ENCODE measurements at places on chromosomes 16 and 17.

DNA sequence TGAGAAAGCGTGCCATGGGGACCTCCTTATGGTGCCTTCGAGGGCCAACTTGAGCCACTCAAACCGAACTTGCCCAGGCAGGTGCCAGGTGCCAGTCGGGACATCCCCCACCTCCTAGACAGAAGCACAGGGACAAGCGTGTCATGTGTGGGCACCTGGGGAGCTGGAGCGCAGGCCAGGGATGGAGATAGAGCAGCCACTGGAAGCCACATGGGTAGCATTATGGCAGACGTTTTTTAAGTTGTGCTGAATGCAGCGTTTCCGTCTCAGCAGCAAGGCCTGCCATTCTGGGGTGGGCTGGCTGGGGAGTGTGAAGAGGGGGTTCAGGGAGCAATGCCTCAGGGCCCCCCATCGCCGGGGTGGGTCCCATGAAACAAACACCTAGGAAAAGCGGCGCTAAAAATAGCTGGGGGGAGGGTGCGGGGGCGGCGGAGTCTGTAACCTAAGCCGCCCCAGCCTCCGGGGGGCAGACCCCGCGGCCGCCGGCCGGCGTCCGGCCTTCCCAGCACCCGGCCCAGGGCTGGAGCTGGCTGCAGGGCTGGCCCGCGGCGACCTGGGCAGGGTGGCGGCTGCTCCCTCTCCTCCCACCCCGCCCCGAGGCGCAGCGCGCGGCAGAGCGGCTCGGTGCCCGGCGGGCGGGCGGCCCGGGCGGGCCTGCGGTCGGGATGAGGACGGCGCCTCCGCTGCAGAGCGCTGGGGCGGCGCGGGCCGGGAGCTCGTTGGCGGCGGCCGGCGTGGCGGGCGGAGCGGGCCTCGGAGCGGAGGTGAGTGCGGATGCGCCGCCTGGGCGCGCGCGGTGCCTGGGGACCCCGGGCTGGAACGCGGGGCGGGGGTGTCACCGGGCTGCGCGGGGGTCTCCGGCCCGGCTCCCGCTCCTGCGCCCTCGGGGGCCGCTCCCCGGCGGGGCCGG, at the start of gene ZNF469:
ZNF469 (plus strand) TSS at position 469 of the 910 bp plus-strand sequence. CDS start 44,512 bp downstream, outside the sequence.
- DNase-seq, result no peak

DNA sequence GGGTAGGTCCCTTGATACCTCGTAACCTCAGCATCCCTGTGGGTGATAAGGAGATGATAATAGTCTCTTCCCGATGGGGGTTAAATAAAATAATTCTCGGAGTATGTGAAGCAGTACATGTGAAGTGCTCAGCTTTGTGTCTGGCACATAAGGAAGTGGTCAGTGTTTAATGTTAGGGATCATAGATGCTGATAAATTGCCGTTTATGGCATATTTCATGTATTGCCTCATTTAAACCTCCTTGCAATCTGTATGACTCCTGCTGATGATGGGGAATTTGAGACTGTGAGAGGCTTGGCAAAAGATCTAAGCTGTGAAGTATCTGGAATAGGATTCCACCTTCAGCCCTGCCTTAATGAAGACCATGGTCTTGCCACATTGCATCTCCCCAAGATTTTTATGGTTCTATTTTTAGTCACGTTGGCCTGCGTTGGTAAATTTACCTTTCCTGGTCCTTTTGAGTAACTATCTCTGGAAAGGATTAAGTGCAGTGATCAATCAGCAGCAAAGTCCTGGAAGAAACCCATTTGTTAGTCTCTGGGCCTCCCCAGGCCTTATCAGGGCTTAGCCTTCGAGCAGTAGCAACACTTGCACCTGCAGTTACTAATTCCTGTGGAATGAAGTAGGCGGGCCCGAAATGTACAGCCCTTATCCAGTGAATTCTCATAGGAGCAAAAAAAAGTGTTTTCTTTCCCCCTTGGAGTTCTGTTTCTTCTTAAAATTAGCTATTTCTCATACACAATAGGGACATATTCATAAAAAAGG, 144.9 kb downstream of the WWOX start:
- no peak for DNase-seq

GRCh38 chr16:30874244-30874820, 19.5 kb downstream of the BCL7C start:
- DNase-seq, result no peak

DNA sequence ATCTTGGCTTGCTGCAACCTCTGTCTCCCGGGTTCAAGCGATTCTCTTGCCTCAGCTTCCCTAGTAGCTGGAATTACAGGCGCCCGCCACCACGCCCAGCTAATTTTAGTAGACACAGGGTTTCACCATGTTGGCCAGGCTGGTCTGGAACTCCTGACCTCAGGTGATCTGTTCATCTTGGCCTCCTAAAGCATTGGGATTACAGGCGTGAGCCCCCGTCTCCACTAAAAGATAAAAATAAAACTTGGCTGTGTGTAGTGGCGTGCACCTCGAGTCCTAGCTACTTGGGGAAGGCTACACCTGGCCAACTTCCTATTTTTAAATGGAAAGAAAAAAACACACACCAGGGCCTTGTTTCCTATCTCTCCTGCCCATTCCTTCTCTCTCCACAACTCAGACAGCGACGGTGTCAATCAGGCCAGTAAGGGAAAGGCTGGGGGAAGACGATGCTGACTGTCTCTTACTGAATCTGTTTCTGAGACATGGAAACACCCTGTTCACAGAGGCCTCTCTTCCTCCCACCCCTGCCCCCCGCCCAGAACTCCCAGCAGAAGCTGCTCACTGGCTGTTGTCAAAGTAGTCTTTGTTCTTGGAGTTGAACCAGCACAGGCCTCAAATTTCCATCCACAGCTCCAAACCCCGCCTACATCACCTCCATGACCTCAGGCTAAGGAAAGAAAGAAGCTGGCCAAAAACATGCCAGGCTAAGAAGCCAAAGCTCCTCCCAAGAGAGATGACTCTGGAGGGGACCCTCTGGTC, 96.6 kb downstream of the NXN start:
- DNase-seq, result no peak

GRCh38 chr16:1256874-1257322, 1.0 kb downstream of the TPSD1 start:
- DNase-seq, result no peak

- peak; percentile 82 for DNase-seq
These were observed 30.9 kb downstream of the IFT140 start for GRCh38 chr16:1580956-1581355.

GRCh38 chr16:47052666-47053640, 79.5 kb upstream of the DNAJA2 start:
- no peak for DNase-seq

- no peak for DNase-seq
These were observed 146.4 kb downstream of the SOCS1 start for GRCh38 chr16:11109566-11109965.

DNA sequence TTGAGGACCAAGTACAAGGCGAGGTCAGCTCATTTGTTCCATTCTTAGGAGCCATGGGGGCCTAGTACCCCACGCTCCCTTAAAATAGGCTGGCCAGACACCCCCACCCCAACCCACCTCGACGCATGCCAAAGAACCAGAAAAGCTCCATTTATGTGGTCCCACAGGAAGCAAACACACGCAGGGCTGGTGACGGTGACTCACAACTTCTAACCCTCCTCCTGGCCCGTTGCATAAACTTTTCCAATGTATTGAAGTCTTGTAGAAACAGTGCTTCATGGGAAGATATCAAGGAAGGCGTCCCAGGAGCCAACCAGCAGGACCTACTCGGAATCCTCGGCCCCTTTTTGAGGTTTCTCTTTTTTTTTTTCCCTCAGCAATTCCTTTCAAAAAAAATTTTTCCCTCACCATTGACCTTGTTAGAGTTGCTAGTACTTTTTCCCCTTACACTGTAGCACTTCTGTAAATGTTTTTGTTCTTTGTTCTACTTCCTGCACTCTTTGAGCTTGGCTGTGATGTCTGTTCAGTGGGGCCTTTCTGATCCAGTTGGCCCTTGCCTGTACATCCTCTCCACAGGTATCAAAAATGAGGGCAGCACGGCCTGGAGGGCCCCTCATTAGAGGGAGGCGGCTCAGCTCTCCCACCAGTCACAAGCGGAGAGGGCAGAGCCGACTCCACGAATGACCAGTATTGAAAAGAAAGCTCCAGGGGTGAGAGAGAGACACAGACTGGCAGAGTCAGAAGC, 208.3 kb downstream of the RGS9 start:
- no peak for DNase-seq

GRCh38 chr17:11511696-11512095, 86.6 kb upstream of the DNAH9 start:
- no peak for DNase-seq

DNA sequence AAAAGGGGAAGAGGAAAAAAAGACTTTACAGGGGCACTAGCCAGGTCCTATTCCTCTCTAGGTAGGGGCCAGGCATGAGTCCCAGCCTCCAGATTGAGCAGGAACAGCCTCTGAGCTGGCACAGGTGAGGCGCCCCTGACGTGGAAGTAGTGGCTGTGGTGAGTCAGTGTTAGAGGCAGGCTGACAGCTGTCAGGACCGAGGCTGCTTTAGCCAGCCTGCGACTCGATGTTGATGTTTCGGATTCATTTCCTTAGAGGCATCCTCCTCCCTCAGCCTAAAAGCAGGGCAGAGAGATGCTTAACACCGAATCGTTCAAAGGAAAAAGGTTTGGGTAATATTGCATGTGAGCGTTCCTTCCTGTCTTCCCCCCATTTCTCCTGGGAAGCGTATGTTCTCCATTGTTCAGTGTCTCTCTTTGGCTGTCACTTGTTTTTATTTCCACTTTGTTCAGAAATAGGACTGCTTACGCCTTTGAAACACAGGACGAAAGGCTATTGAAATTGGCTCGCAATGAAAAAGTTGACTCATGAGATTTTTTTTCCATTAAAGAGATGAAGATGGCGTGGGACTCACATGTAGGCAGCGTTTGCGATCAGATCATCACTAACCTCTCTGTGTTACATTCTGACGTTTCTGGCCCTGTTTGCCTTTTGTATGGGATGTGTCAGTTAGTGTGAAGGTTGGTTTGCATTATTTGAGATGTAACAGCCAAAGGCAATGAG, 1.3 kb downstream of the KIAA0513 start:
- no peak for DNase-seq

DNA sequence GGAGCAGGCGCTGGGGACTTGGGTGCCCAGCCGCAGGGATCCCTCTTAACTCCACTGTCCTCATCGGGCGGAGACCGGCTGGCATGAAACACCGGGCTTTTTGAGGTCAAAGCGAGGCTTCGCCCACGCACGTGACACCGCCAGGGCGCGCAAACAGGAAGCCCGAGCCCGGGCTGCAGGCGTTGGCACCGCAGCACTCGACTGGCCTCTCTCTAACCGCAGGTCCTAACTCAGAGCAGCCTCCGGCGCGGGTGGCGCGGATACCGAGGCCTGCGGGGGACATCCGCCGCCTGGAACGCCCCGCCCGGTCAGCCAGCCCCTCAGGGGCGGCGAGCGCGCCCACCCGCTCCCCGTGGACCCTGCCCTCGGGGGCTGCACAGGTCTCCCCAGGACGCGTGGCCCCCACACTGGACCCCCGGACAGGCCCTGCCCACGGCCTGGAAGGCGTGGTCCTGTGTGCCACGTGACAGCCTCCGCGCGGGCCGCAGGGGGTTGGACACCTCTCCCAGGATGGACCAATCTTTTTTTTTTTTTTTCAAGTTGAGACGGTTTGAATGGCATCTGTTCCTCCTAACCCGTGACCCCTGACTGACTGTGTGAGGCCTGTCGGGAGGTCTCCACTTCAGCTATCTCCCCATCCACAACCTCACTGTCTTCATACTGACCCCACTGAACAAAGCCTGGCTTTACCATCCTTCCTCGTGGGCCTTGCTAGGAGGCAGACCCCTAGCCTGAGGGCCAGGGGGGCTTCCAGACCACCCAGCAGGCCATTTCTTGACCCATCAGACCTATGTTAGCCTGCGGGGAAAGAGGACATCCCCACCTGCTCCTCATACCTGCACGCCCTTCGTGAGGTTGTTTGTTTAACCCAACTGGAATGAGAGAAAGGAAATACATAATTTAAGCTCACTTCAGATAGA, 8.4 kb upstream of the SLC47A2 start:
- DNase-seq, result no peak

GRCh38 chr17:78317794-78318400, 42.0 kb downstream of the SOCS3 start:
- no peak for DNase-seq

- no peak for DNase-seq
These were observed 16.9 kb upstream of the MAP3K14 start for GRCh38 chr17:45333702-45334092.

DNA sequence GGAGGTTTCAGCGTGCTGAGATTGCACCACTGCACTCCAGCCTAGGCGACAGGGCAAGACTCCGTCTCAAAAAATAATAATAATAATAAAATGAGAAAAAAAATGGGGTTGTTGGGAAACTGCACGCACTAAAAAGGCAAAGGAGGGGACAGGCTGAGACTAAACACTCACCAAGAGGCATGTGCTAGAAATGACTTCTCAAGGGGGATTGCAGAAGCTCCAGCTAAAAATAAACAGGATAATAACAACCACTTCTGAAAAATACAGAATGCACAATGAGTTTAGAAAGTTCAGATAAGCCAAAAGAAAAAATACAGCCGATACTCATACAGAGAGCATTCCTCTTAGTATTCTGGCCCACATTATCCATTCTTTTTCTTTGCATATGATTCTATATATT, 15.1 kb upstream of the TIMP2 start:
- no peak for DNase-seq

DNA sequence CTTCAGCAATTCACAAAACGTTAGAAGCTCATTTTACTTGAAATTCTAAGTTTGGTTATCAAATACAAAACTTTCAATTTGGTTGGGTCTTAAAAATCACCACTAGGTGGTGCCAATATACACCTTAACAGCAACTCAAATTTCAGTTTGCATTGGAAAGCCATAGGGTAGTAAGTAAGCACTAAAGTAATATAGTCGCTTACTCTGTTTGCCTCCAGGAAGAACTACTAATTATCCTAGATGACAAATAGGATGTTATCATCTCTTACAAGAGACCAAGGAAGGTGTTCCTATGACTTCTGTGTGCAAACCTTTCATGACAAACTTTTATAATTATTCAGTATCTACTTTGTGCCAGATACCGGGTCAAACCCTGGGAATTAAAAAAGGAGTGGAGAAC, 93.3 kb downstream of the MYO1D start:
- peak; percentile 65 for DNase-seq

DNA sequence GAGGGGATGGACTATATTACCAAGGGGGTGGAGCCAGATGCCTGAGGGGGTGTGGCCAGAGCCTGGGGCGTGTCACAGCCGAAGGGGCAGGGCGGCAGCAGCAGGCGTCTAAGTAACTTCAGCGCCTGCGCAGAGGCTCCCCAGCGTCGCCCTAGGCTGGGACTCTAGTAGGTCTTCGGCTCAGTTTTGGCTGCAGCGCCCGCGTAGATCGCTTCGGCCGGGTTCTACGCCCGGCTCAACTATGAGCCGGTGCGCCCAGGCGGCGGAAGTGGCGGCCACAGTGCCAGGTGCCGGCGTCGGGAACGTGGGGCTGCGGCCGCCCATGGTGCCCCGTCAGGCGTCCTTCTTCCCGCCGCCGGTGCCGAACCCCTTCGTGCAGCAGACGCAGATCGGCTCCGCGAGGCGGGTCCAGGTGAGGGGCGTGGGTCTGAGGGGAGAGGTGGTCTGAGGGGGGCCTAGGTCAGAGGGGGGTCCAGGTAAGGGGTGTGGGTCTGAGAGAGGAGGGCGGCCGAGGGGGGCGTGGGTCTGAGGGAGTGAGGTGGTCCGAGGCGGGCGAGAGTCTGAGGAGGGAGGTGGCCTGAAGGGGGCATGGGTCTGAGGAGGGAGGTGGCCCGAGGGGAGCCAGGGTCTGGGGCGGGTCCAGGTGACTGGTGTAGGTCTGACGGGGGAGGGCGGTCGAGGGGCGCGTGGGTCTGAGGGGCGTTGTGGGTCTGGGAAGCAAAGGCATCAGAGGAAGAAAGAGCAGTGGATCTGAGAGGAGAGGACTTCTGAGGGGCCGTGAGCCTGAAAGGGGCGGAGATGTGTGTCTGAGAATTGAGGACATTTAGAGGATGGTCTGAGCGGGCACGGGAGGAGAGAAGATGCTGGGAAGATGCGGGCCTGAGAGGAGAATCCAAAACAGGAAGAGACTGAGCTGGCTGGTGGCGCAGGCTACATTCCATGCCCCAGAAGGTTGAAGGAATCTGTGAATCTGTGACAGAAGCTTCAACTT, at the start of gene LPCAT2:
LPCAT2 (plus strand) TSS at position 132 of the 991 bp plus-strand sequence; CDS start at position 242, 110 bp downstream.
- DNase-seq, result peak; percentile 39

Data from NCI-H1092 (cell line).